Upper lobe of left lung (tissue), 6 donors: ENCODE measurements at places on chromosomes 4 and X. TPM values are rescaled to one million over a fixed set of nuclear protein-coding genes. Genes with fewer than 3 reads are reported as not detected.
A peak's percentile ranks its signal among the peaks of the same experiment; 100 is the strongest.

Gene CPZ
- 1.5 TPM for total RNA-seq

GRCh38 chr4:139806929-139807328 lies 141.3 kb downstream of the MGST2 start:
- peaks cover 16% of the 10 kb centered on the region for H3K4me1 ChIP-seq
- DNase-seq: no peak
- no peaks in the 10 kb centered on the region for H3K36me3 ChIP-seq
- no peak overlapping the region for H3K4me3 ChIP-seq
- H3K27me3 ChIP-seq: no peaks in the 10 kb centered on the region

GRCh38 chr4:175326796-175327195 lies 408.6 kb downstream of the ADAM29 start:
- DNase-seq: no peak
- H3K4me1 ChIP-seq: no peaks in the 10 kb centered on the region
- H3K4me3 ChIP-seq: no peak overlapping the region
- H3K36me3 ChIP-seq: no peaks in the 10 kb centered on the region
- no peak overlapping the region for H3K27ac ChIP-seq
- no peaks in the 10 kb centered on the region for H3K27me3 ChIP-seq

- H3K27me3 ChIP-seq: no peaks in the 10 kb centered on the region
- no peaks in the 10 kb centered on the region for H3K4me1 ChIP-seq
- no peak overlapping the region for H3K27ac ChIP-seq
- no peak for DNase-seq
Observed at GRCh38 chrX:119638725-119639471, 32.7 kb upstream of the NKRF start.

DNA sequence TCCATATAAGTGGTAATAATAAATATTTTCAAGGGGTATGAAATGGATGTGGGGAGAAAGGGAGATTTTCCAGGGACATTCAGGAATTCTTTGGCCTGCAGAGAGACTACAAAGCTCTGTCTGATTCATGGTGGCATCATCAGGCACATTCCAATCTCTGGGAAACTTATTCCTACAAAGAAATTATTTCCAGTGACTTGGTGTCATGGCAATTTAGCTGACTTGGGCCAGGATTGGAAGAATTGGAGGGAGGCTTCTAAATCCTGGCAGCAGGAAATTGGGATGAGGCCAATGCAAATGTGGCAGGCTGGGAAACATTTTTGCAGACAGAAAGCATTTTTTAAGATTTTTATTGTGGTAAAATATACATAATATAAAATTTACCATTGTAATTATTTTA lies 204.6 kb downstream of the RTL9 start:
- H3K27me3 ChIP-seq: no peaks in the 10 kb centered on the region
- H3K36me3 ChIP-seq: no peaks in the 10 kb centered on the region
- H3K27ac ChIP-seq: no peak overlapping the region
- no peaks in the 10 kb centered on the region for H3K4me1 ChIP-seq

Gene DGAT2L6
- not detected for total RNA-seq

Gene SEL1L3
- total RNA-seq: 41.7 TPM

DNA sequence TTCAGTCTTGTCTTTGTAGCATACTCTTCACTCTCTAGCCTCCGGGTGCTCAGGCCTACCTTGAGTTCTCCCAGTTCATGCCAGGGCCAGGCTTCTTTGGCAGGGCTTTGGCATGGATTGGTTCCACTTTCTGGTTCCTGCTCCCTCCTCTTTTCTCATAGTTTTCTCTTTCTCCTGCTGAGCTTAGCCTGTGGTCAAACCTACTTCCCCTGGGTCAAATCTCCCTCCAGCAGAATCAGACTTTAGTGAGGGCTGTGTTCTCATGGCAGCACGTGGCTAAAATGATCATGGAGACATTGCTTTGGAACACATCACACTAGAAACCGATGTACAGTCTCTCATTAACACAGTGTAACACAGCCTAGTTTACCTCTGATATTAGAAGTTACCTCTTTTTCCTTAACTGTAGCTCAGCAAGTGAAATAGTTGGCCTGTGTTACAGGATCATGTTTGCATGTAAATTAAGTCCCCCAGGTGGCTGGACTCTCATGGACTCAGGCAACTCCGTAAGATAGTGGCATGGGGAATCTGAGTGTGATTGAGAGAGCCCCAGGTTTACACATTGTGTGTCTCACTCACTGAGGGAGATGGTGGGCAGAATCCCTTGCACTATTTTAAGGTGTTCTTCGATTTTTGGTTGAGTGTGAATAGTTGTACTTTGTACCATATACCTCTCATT lies 13.3 kb downstream of the RAB9A start:
- no peaks in the 10 kb centered on the region for H3K36me3 ChIP-seq
- H3K4me1 ChIP-seq: peaks cover 8% of the 10 kb centered on the region
- H3K27me3 ChIP-seq: no peaks in the 10 kb centered on the region
- DNase-seq: no peak

- no peaks in the 10 kb centered on the region for H3K4me1 ChIP-seq
- H3K36me3 ChIP-seq: no peaks in the 10 kb centered on the region
- H3K4me3 ChIP-seq: no peak overlapping the region
- H3K27me3 ChIP-seq: no peaks in the 10 kb centered on the region
Observed at GRCh38 chr4:54726907-54727306, 69.2 kb downstream of the KIT start.

GRCh38 chr4:112523764-112524505 lies 8.0 kb upstream of the NEUROG2 start:
- peak; percentile 57 for DNase-seq
- peaks cover 30% of the 10 kb centered on the region for H3K4me1 ChIP-seq
- H3K4me3 ChIP-seq: peak overlapping the region; percentile 36
- H3K27me3 ChIP-seq: peaks cover 5% of the 10 kb centered on the region
- H3K36me3 ChIP-seq: no peaks in the 10 kb centered on the region
- no peak overlapping the region for H3K27ac ChIP-seq

Gene COL4A6
- 2.3 TPM for total RNA-seq

DNA sequence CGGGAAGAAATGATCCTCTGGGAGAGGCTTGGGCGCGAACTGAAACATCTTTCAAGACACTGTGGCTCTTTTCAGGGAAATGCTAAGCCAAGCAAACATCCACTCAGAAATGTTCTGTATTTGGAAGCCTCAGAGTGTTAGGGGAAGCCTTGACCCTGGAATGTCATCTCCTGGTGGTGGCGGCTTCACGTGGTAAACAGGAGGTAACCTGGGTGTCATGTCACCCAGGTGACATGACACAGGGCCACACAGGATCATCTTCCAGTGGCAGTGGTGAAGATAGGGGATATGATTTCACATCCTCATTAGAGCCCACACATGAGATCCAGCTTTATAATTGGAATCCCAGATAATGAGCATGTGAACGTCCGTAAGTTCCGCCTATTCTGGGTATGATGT lies 140.0 kb downstream of the TBL1X start:
- no peak overlapping the region for H3K27ac ChIP-seq
- DNase-seq: no peak
- no peaks in the 10 kb centered on the region for H3K27me3 ChIP-seq
- no peaks in the 10 kb centered on the region for H3K4me1 ChIP-seq

Gene SMPX
- not detected for total RNA-seq

Gene TSC22D3
- total RNA-seq: 1,061 TPM

Gene NAP1L3
- not detected for total RNA-seq

DNA sequence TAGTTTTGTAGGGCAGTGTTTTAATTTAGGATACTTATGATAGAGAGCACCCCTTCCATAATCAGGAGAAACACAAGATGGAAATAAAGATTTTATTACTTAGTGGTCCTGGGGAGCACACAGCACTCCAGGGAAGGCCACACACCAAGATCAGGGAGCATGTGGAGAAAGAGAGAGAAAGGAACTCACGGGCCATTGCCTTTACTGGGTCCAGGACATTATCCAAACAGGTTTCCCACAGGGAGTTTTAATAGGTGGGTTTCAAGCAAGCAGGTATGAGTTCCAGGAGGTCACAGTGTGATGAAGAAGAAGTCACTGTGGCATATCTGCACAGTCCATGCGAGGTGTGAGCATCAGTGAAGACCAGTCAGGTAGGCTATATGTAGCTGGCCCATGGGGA lies 46.8 kb downstream of the NFKB1 start:
- DNase-seq: no peak
- no peaks in the 10 kb centered on the region for H3K27me3 ChIP-seq
- H3K4me1 ChIP-seq: peaks cover 6% of the 10 kb centered on the region
- H3K36me3 ChIP-seq: peaks cover 6% of the 10 kb centered on the region
- H3K27ac ChIP-seq: no peak overlapping the region
- no peak overlapping the region for H3K4me3 ChIP-seq

DNA sequence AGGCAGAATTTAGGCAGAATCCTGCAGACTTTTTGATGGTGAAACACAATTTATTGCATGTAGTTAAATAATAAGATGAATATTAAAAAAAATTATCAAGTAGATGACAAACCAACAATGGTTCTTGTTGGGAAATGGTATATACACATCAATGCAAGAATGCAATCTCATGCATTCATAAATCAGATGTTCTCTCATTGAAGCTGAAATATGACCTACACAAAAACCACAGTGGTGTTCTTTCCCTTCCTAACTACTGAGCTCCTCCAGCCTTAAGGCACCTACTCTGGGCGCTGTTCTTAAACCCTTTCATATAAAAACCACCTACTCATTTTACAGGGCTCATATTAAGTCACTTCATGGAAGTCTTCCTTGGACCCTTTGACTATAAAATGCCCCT lies 64.1 kb downstream of the ANTXR2 start:
- no peak overlapping the region for H3K4me3 ChIP-seq
- H3K27ac ChIP-seq: no peak overlapping the region
- no peak for DNase-seq
- no peaks in the 10 kb centered on the region for H3K36me3 ChIP-seq
- peaks cover 10% of the 10 kb centered on the region for H3K4me1 ChIP-seq
- no peaks in the 10 kb centered on the region for H3K27me3 ChIP-seq
